ENCODE measurements at places on chromosomes 1 and 21.
A peak's percentile ranks its signal among the peaks of the same experiment; 100 is the strongest.

- DNase-seq: no peak
Measured at GRCh38 chr1:37814252-37814651, 6.2 kb upstream of the YRDC start.

- no peak for DNase-seq
Measured at GRCh38 chr1:164310166-164310565, 248.8 kb upstream of the PBX1 start.

DNA sequence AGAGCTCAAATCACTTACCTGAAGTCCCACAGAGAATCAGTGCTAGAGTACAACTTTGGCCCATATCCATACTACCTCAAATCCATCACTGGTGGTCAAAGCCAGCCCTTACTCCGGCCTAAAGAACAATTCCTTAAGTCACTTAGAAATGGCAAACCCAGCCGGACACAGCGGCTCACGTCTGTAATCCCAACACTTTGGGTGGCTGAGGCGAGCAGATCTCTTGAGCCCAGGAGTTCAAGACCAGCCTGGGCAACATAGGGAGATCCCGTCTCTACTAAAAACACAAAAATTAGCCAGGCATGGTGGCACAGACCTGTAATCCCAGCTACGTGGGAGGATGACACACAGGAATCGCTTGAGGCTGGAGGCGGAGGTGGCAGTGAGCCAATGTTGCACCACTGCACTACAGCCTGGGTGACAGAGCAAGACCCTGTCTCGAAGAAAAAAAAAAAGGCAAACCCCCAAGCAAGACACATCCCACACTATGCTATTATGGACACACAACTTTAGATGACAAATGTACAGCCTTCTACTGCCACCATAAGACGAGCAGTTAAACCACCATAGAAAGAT lies 24.0 kb downstream of the NPHP4 start:
- no peak for DNase-seq

GRCh38 chr1:86409416-86410021 lies 13.4 kb upstream of the ODF2L start:
- DNase-seq: no peak

- no peak for DNase-seq
Measured at GRCh38 chr1:97827887-97828286, 92.9 kb downstream of the DPYD start.

DNA sequence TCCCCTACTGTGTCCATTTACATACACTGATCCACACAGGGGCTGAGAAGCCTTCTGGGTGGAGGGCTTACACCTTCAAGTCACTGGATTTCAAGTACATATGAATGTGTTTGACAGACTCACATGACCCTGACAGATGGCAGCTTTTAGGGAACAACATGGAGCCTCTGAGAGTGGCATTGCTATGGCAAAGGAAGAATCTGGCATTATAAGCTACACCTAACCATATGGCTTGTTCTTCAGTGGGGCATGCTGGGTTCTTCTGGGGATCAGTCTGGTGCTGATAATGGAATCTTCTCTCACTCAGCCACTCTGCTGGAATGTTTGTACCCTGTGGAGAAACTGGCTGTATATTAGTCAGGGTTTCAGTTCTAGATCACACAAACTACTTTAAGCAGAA lies 68.5 kb upstream of the PDE4B start:
- DNase-seq: no peak

- no peak for DNase-seq
Measured at GRCh38 chr1:218887141-218887925, 286.3 kb upstream of the LYPLAL1 start.

DNA sequence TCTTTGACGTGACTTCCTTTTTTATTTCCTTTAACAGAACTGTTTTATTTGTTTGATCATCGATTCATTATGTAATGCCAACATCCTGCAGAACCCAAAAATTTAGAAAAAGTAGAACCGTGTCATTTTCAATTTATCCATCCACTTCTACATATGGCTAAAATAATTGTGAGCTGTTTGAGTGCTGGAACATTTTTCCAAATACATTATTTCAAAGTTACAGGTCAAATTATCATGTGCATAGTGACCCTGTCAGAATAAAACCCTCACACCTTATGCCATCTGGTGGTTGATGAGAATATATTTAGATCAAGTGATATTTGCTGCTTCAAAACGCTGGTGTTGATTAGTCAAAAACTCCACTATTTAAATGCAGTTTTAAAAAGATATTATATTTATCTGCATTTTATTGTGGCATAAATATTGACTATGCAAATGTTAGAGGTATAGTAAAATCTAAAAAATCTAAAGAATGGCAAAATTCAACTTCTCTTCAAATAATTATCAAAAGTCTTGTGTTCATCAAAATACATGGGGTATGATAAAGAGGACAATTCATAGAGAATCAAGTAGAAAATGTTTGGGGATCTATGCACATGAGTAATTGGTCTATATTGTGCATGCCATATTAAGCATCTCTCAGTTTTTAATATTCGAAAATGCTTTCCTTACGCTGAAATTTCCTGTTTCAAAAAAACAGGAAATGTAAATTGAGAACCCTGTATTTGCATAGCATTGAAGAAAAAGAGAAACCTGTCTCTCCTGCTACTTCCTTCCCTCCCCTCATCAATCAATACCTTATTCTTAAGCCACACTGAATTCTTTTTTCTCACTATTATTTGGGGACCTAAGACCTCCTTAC lies 39.7 kb downstream of the UBE2U start:
- no peak for DNase-seq

- DNase-seq: no peak
Measured at GRCh38 chr21:27694667-27695066, 727.8 kb upstream of the ADAMTS5 start.

- no peak for DNase-seq
Measured at GRCh38 chr1:248688527-248689298, 13.9 kb downstream of the OR14I1 start.

- peak; percentile 41 for DNase-seq
Measured at GRCh38 chr1:150092180-150092791, 24.7 kb downstream of the VPS45 start.

DNA sequence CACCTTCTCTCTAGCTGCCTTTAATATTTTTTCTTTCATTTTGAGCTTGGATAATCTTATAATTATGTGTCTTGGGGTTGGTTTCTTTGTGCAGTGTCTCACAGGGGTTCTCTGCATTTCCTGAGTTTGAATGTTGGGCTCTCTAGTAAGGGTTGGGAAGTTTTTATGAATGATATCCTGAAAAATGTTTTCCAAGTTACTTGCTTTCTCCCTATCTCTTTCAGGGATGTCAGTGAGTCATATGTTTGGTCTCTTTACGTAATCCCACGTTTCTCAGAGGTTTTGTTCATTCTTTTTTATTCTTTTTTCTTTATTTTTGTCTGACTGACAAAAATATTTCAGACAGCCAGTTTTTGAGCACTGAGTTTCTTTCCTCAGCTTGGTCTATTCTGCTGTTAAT lies 55.4 kb upstream of the CCDC190 start:
- DNase-seq: no peak
